ENCODE measurements at places on chromosomes 5 and 9. TPM values are rescaled to one million over a fixed set of nuclear protein-coding genes. Genes with fewer than 3 reads are reported as not detected.

Gene FOXD4L4
- total RNA-seq, result 0.26 TPM

Gene SHC3
- total RNA-seq, result 7.7 TPM

Gene ZBTB43
- 11.0 TPM for total RNA-seq

Gene NR2F1-AS1
- 33.6 TPM for total RNA-seq

Gene PIP5K1B
- under 0.01 TPM for total RNA-seq

Gene PCDHGA6
- 4.8 TPM for total RNA-seq

Data from fibroblast of lung (primary cell).